ENCODE measurements at places on chromosomes 7 and 10.

GRCh38 chr10:12825260-12825849 is 176.2 kb downstream of the CCDC3 start:
- DNase-seq, result no peak

DNA sequence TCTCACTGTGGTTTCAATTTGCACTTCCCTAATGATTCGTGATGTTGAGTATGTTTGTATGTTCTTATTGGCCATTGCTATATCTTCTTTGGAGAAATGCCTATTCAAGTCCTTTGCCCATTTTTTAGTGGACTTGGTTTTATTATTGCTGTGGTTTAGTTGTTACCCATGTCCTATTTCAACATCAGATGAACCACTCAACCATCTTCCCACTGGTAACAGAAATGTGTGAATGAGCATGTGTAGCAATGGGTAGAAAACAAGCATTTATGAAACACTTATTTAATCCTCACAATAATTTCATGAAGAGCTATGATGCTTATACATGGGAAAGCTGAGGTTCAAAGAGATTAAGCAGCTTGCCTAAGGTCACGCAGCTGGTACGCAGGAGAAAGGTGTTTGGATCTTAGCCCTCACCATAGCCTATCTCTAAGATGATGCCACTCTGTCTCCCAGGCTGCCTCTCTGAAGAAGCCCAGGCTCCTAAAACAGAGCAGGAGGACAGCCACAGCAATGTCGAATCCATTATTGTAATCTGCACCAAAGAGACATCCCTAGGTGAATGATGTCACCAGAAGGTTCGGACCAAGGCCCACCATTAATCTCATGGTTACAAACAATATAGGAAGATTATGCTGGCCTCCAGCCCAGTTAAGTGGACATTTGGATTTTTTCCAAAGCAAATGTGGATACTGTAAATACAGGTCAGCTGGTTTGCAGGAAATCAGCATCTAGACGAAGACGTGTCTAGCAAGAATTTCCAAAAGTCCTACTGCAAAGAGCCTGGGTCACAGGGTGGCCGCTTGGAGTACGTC is 447.6 kb upstream of the ZMIZ1 start:
- no peak for DNase-seq

DNA sequence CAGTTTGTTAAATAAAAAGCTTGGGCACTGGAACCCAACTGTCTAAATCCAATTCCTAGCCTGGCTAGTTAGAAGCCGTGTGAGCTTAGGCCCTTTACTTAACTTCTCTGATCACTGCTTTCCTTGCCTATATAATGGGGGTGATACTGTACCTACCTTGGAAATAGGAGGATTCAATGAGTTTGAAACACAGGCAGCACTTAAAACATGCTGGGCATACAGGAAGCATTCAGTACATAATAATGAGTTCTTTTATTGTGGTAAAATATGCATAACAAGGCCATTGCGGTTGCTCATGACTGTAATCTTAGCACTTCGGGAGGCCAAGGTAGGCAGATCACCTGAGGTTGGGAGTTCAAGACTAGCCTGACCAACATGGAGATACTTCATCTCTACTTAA is 47.4 kb upstream of the SEPHS1 start:
- DNase-seq, result no peak

DNA sequence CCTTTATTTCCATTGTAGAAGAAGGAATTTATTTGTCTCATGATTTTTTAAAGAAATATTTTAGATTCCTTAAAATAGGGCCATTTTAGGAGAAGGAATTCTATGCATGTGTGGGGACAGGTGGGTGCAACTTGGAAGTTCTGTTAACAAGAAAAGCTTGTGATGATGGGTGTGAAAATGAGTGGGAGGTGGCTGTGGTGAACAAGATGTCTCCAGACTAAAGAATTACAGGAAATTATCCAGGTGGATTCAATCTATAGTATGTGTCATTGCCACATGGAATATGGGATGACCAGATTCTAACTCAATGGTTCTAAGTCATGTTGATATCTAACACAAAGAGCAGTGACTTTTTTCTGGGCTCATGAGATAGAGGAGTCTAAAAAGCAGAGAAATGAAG is 229.6 kb upstream of the IGFBP3 start:
- no peak for DNase-seq

GRCh38 chr10:86830043-86830591 is 73.7 kb downstream of the BMPR1A start:
- DNase-seq, result no peak

Data from right renal pelvis (tissue), 4 donors.